Activated T-helper 9 cell treated with anti-CD3 and anti-CD28 coated beads, Interleukin-2, amount 50 U/mL, for 16 hours (primary cell): ENCODE measurements at places on chromosomes 12 and 14.

DNA sequence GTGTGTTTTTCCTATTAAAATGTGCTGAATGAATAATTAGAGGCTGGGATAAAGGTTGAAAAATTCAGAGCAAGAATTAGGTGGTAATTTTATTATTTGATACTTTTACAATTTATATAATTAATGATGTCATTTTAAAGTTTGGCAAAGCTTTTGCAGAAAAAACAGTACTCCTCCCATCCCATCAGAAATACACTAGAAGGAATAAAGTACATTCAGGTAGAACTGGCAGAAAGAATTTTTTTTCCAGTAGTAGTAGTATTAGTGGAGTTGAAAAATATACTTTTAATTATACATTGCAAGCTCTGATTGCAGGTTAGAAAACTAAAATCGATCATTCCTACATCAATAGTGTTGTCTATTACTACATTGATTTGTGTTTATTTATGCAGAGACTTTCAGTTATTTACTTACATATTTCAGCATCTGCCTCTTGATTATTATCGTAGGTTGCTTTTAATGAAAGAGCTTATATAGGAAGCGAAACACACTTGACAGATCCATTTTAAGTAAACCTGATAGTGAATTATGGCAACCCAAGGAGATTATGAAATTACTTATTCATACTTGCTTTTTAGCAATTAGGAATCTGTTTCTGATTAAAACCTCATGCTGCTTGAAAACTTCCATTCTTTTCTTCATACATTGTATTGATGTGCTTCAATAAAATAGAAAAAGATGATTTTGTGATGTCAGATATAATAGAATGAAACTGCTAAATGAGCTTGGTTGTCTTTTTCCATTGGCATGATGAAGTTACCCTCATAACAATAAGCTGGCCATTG is 10.1 kb downstream of the FOXG1 start:
- no peak for DNase-seq

- no peak for DNase-seq
These were observed 8.3 kb upstream of the STAT6 start for GRCh38 chr12:57119294-57120085.

- no peak for DNase-seq
These were observed 47.9 kb downstream of the TMEM117 start for GRCh38 chr12:43883748-43884147.

DNA sequence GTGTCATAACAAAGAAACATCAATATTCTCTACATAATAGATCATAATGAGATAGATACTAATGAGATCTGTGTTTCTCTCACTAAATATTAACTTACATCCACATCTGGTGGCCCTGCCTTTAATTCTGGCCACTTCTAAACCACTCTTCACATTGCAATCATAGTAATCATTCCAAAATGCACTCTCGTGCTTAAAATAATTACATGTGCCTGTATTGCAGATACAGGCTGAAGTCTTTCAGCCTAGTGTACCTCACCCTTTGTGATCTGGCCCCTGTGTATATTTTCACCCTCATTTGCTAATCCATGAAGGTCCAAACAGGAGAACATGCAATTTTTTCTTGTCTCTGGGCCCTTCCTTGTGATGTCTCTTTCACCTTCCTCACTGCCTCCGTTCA is 108.0 kb downstream of the LIN7A start:
- no peak for DNase-seq

- DNase-seq: no peak
These were observed 18.7 kb downstream of the PKP2 start for GRCh38 chr12:32877601-32878459.

DNA sequence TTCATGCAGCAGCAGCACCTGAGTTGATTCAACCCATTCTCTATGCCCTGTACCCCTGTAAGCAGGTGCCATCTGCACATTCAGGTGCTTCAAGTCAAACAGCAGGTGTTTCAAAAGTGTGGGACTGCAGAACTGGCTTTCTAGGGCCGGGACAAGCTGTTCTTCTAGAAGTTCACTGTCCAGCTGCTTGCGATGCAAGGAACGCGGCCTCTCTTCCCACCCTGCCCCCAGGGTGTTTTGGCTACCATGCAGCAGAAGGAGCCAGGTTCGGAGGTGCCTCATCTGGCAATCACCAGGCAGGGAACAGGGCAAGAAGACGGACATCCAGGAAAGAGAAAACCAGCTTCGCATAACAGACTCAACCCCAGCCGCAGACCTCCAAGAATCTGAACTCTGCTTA is 35.2 kb downstream of the TMEM132D start:
- DNase-seq: no peak

- no peak for DNase-seq
These were observed 189.7 kb downstream of the EPS8 start for GRCh38 chr12:15599266-15600037.

- DNase-seq: no peak
These were observed 5.2 kb downstream of the IRF2BPL start for GRCh38 chr14:77023001-77023996.

DNA sequence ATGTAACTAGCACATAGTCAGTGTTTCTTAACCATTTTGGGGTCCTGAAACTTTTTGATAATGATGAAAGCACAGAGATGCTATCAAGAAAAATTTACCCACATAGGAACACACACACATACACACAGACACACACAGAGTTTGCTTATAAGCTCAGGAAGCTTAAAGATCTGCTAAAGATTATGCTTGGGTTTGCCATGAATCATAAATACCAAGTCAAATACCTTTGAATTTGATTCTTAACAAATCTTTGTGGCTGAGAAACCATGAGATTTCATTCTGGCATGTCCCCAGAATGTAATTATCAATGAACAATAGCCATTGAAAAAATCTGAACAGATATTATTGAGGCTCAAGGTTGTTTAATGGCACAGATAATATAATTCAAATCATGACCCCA is 89.2 kb downstream of the NTS start:
- no peak for DNase-seq

GRCh38 chr12:48768147-48768546 is 20.7 kb downstream of the ADCY6 start:
- no peak for DNase-seq

- DNase-seq: no peak
These were observed 36.2 kb downstream of the VDR start for GRCh38 chr12:47868552-47869031.

GRCh38 chr12:52992699-52993557 is 13.3 kb upstream of the EIF4B start:
- no peak for DNase-seq

GRCh38 chr14:81472096-81472800 is 61.4 kb downstream of the SEL1L start:
- no peak for DNase-seq

GRCh38 chr14:81536241-81536771 is 2.7 kb upstream of the SEL1L start:
- no peak for DNase-seq

DNA sequence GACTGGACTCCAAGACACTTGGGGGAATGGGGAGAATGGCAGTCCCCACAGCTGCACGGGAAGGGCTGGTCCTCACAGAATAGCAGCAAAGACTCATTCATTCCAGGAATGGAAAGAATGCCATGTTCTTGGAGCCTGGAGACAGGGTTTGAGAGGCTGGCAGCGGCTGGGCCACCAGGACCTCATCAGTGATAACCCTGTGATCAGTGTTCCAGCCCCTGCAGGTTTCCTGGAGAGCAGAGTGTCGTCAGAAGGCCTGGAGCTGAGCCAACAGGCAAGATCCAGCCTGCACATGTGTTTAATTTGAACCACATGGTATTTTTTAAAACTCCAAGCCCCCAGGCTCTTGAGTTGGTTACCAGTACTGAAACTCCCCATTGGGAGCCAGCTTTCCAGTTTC is 11.3 kb downstream of the BDKRB1 start:
- no peak for DNase-seq

DNA sequence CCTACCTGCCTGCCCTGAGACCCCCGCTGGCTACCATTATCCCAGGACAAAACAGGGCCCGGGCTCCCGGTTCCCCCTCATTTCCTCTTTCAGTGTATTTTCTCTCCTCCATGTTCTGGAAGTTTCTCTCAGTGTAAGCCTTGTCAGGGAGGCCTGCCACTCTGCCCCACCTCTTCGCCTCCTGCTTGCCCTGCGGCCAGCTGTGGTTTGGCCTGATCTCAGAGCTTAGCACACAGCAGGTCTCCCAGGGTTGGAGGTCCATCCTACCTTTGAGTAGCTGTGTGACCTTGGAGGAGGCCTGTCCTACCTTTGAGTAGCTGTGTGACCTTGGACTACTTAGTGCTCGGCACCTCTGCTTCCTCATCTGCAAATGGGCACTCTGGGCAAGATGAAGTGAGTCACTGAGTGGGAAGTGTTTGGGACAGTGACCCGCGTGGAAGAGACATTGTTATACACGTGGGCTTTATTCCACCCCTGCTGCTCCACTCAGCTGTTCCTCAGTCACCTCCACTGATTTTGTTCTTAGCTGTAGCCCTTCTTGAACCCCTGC is 212.7 kb downstream of the ZFP36L1 start:
- DNase-seq: no peak

DNA sequence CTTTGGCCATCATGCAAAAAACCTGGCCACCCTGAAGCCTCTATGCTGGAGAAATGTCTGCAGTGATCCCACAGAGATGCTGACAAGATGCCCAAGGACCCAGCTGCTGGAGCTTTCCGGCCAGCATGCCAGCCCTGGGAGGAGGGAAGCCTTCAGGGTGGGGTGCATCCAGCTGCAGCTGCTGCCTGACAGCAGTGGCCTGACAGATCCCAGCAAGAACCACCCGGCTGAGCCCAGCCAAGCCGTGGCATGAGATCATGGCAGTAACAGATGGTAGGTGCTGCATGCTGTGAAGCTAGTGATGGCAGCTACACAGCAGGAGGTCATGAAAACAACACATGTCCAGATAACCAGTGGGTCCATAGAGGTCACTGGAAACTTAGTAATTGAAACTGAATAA is 13.8 kb downstream of the CLBA1 start:
- DNase-seq: no peak

DNA sequence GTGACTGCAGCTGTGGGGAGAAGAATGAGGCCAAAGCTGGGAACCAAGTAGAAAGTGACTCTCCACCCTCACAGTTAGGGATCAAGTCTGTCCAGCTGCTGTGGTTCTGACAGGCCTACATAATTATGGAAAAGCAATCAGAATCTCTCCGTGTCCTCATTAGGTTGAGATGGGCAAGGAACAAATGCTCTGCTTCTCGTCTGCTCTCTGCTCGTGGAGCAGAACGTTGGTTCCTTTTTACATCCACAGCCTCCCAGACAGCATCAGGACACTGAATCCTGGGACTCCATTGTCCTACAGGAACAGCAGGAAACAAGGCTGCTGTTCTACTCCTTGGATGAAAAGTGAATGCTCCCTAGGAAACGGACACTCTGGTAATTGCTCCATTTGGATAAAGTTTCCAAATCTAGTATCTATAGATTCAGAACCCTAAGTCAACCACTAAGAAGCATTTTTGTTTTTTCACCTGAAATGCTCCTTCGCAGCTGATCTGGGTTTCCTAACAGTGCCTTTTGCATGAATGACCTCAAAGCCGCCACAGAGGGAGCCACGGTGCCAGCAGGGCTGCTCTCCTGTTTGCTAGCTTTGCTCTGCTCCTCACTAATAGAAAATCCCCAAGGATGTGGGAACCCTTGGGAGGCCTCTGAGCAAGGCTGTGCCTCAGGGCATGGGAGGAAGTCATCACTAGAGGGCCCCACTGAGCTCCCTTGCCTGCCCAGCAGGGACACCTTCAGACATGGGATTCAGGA is 102.0 kb downstream of the EGLN3 start:
- DNase-seq: no peak

DNA sequence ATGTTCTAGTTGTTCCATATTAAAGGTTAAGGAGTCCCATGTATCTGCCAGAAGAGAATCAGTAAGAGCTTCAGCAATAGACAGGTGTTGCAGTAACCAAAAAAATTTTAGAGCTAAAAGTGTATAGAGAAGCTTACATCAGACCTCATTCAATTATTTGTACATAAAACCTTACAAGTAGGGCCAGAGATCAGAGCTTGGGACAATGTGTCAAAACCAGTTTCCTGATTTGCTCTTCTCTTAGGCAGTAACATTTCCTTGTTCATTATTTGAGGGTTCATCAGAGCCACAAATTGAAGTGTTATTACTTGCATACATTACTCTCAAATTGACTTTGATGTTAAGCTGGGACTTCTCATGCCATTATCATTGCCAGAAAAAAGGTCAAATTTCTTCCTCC is 55.5 kb upstream of the ATXN7L3B start:
- DNase-seq: no peak
